Stimulated activated CD4-positive, alpha-beta T cell treated with anti-CD3 and anti-CD28 coated beads, Interleukin-12 subunit alpha, Interleukin-12 subunit beta, amount 100 ng/mL, for 24 hours (primary cell): ENCODE measurements at places on chromosomes 5 and 9.

DNA sequence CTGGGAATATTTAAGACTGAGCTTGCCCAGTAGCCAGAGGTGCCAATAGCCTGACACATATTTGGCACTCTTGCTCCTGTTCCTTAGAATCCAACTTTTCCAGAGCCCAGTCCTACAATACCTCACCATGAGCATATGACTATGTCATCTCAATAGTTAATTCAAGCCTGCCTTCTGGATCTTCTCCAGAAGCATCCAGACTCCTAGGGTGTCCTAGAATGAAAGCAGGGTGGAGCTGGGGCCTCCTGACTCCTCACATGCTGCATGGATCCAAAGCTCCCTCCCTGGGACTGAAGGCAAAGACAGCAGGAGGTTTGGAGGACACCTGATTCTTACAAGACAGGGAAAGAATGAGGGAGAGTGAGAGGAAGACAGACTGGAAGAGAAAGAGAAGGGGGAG is 37.9 kb downstream of the SH3TC2 start:
- DNase-seq: no peak

DNA sequence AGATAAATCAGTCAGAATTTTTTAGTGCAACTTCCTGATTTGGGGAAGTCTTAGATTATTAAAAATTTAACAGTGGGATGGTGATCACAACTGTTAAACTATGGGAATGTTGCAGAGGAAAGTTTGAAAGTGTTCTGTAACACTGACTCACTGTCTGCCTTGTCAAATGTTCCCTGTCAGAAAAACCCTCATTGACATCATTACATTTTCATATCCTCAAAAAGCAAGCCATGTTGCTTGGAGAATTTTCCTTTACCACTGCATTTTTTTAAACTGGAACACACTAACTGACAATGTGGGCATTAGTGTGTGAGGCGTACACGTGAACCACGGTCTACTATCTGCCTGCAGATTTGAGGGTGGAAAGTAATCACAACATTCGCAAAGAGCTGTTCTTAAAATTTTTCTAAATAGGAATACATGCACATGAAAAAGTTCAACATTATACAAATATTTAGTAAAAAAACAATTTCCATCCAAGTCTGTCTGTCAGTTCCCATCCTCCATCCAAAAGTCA is 28.6 kb upstream of the IL7R start:
- DNase-seq: no peak

- no peak for DNase-seq
These were observed 269.4 kb upstream of the PTGER4 start for GRCh38 chr5:40410231-40410861.

- DNase-seq: no peak
These were observed 128.5 kb upstream of the CDH10 start for GRCh38 chr5:24773261-24773660.

- DNase-seq: no peak
These were observed 37.8 kb downstream of the COL27A1 start for GRCh38 chr9:114193090-114193489.

- DNase-seq: no peak
These were observed 59.4 kb downstream of the MINAR2 start for GRCh38 chr5:129807162-129807814.

DNA sequence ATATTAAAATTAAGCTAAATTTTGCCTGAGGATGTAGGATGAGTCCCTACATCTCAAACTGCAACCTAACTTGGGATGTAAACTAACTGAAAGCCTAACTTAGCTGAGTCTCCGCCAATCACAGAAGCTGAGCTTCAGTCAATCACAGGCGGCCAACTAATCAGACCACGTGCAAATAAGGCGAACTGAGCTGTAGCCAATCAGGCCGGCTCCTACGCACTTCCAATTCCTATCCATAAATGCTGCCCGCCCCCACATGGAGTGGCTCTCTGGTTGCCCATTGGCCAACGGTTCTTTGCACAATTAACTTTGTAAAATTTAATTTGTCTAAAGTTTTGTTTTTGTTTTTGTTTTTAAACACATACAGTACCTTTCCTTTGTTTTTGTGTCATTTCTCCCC is 13.9 kb upstream of the GPX8 start:
- DNase-seq: no peak

- DNase-seq: no peak
These were observed 38.2 kb upstream of the DMXL1 start for GRCh38 chr5:119032656-119033055.

- DNase-seq: no peak
These were observed 18.3 kb downstream of the TNIP1 start for GRCh38 chr5:151062405-151063141.

DNA sequence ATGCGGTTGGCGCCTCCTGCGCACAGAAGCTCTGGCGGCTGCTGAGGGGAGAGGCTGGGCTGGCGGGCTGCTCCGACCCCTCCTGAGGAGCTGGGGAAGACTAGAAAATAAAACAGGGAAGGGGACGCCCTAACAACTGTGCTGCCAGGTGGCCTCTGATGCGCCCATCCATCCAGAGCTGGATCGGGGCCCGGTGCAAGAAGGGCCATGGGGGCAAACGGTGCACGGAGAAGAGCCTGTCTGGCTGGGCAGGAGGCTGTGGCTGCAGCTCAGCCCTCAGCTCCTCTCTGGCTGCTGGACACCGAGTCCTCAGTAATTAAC is 21.0 kb upstream of the MRNIP start:
- DNase-seq: no peak

- DNase-seq: no peak
These were observed 1.6 kb downstream of the INSYN2B start for GRCh38 chr5:169978714-169979113.

GRCh38 chr9:18396102-18396728 is 77.7 kb upstream of the ADAMTSL1 start:
- DNase-seq: no peak

DNA sequence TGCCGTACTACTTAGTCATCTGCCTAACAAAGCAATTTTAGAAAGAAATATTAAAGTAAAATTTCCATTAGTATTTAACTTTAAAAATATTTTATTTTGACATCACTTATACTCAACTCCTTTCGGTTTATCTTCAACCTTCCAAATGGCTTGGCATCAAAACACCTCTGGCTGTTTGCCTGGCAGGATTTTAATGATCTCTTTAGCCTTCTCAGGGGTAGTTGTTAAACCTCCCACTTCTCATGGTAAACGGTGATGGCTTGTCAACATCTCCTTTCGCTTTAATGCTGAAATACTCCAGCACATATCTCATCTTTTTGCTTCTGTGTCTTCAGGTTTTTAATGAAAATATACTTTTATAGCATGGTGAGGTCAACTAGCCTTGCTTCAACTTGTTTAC is 747.1 kb downstream of the CETN3 start:
- no peak for DNase-seq

DNA sequence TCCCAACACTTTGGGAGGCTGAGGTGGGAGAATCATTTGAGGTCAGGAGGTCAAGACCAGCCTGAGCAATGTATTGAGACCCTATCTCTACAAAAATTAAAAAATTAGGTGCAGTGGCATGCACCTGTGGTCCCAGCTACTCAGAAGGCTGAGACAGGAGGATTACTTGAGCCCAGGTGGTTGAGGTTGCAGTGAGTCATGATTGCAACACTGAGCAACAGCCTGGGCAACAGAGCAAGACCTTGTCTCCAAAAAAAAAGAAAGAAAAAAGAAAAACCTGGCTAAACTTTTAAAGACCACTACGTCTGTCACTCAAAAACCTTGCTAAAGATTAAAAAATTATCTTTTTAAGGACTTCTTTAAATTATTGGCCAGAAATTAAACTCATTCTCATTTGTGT is 59.8 kb upstream of the ABCA1 start:
- no peak for DNase-seq

GRCh38 chr5:124997186-124997893 is 250.9 kb upstream of the ZNF608 start:
- DNase-seq: no peak

DNA sequence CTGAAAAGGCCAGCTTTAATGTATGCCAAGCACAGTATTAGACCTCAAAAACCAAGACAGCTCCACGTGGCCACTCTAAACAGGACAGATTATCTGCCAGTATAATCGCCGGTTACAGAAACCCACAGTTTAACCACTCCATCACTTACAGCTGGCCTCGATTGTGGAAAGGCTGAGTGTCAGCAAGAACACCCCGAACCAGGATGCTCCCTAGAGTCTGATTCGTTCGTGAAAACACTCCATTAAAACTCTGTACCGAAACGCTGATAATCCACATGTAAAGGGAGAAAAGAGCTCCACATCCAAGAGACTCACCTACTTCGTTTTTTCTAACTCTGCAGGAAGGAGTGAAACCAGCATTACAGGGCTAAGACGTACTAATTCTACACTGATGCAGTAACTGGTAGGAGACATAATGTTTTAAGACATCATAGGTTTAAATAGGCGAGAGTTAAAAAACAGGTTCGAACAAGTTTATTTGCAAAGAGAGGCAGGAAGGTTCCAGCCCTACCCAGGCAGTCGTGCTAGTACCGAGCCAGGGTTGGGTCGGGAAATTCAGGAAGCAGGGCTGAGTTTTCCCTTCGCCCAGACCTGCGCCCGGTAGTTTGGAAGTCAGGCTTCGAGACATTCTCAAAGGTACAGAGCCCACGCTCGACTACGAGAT is 949 bp downstream of the SERINC5 start:
- DNase-seq: no peak

GRCh38 chr9:19208653-19209052 is 21.8 kb upstream of the DENND4C start:
- no peak for DNase-seq

DNA sequence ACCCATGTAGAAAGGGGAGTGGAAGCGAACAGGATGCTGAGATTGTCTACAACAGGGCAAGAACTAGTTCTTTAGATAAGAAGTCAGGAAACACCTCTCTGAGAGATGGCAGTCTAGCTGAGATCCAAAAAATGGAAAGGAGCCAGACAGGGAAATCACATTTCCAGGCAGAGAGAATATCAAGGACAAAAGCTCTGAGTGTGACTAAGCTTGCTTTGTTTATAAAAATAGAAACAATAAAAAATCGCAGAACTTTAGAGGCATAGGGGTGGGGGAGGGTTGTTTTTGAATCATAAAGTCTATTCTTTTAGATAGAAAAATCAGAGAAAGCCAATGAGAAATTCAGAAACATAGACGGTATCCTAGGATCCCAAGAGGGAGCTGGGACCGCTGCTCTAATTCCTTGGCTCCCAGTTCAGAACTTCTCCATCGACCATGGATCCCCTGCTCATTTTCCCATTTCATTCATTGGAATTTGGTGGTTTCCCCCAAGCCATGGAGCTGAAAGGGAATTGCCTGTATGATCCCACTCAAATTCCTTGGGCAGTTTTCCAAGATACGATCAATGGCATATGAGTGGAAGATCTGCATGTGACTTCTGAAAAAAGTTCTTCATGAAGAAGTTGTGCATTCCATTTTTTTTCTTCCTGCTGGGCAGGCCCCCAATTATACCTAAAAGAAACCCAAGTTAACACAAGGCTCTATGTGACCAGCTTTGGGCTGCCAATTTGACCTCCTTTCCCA is 182.0 kb downstream of the GRIA1 start:
- DNase-seq: no peak

DNA sequence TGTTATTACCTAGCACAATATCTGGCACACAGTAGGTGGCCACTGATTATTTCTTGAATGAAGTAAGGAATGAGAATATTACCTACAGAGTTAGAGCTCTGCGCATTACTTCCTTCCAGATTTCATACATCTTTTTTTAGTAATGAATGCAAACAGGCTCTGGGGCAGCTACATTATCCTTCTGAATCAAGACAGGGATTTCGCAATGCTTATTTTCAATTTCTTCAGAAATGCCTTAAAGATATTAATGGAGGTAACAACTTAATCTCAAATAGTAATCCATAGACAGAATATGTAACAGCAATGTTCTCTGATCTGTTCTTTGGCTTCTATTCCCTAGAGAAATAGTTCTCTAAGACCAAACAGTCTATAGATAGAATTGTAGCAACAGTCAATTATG is 32.6 kb downstream of the CDKN2A start:
- no peak for DNase-seq

GRCh38 chr5:147406636-147407035 is 103.2 kb downstream of the DPYSL3 start:
- DNase-seq: no peak

GRCh38 chr5:136007271-136007670 is 21.5 kb upstream of the TGFBI start:
- no peak for DNase-seq

GRCh38 chr5:31383734-31384133 is 148.2 kb downstream of the DROSHA start:
- DNase-seq: no peak

DNA sequence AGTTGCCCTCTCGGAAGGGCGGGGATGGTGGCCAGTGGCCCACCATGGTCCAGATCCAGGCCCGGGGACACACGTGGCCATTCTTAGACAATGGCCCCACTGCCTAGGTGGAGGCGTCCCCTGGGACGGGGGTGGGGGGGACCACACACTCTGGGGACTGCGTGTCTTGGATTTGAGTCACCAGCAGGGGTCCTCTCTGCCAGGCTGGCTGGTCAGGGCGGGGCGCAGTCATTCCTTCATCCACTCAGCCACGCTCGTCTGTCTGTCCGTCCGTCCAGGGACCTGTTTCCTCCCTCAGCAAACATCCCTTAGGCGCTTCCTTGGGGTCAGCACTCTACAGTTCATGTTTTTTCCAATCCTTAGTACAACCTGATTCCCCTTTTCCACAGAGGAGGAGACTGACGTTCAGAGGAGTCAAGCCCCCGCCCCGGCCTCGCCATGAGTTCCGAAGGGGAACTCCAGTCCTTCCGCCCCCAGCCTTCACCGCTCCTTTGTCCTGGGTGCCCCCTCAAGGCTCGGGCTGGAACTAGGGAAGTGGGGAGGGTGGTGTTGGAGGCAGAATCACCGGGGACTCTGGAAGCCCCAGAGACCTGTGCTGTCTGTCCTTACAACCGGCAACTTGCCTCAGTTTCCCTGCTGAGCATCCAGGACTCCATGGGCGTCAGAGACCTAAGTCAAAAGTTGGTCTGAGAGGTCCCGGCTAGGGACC is 276.6 kb upstream of the MVB12B start:
- DNase-seq: no peak

DNA sequence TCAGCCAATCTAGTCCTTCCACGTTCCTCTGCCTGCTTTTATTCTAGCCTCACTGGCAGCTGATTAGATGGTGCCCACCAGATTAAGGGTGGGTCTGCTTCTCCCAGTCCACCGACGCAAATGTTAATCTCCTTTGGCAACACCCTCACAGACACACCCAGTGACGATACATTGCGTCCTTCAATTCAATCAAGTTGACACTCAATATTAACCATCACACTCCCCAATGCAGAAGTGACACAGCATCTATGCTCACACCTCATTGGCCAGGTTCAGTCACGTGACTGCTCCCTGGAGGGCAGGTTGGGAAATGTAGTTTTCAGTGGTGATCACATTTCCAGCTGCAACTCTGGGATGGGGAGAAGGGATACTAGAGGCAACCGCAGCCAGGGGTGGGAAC is 13.0 kb downstream of the SUSD3 start:
- DNase-seq: no peak

GRCh38 chr5:178677429-178677828 is 50.6 kb upstream of the CLK4 start:
- no peak for DNase-seq

DNA sequence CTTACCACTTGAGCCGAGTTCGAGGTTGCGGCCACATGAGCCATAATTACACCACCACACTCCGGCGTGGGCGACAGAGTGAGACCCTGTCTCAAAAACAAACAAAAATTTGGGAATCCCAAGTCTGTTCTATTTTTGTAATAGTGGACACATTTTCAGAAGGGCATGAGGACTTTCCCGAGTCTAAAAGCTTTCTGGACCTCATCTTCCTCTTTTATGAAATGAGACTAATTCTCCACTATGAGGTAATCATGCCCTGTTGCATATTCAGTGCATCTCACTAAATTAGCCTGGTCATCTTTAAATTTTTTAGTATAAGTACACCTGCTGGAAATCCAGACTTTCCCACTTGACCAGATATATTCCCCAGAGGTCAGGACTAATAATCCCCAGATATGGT is 55.7 kb downstream of the GGTA1 start:
- no peak for DNase-seq
